ENCODE measurements at places on chromosomes 5 and 9.

GRCh38 chr5:129902816-129903215, 1.4 kb upstream of the CHSY3 start:
- no peak for DNase-seq

- DNase-seq, result no peak
These were observed 143.5 kb upstream of the PPP1R2B start for GRCh38 chr5:156706631-156707030.

DNA sequence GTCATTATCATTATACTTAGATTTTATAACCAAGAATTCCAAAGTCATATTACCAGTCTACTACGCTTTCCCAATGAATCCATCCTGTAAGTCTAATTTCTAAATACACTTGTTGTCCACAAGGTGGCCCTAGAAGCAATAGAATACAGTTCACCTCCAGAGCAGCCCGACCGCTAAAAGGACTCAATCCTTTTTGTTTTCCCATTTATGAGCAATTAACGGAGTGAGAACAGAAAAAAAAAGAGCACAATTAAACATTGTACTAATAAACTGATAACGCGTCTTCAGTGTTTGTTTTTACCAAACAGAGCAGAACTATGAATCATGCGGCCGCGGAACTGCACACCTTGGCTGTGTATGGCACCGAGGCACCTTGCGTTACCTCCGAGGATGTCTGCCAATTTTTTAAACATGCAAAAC, 160.7 kb upstream of the DAPK1 start:
- no peak for DNase-seq

- no peak for DNase-seq
These were observed 30.2 kb upstream of the HSPA9 start for GRCh38 chr5:138605254-138605972.

GRCh38 chr5:155936520-155937406, 390.2 kb upstream of the SGCD start:
- DNase-seq, result peak; percentile 3

- no peak for DNase-seq
These were observed 114.4 kb downstream of the GADD45G start for GRCh38 chr9:89719202-89719601.

GRCh38 chr9:72424131-72424530, 59.1 kb upstream of the ZFAND5 start:
- no peak for DNase-seq

- DNase-seq, result no peak
These were observed 24.5 kb downstream of the CDC42SE2 start for GRCh38 chr5:131288328-131288727.

DNA sequence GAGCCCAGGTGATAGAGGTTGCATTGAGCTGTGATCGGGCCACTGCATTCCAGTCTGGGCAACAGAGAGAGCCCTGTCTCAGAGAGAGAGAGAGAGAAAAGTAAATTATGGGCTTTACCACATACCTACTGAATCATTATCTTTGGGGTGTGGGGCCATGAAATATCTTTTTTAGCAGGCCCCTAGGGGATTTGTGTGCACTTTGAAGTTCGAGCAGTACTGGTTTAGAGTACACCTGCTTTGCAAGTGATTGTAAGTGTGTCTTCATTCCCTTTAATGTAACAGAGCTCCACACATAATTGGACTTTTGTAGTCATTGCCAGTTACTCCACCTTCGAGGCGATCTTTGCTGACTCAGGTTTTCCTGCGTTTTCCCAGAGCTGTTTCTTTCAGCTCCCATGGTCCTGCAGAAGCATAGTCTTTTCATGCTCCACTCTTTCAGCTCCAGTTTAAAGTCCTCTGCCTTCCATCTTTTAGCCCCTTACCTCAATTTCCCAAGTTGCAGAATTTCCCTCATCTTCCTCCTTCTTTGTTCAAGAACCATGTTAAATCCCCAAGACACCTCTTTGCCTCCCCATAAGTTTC, 24.0 kb upstream of the FRMPD1 start:
- DNase-seq, result no peak
